ENCODE measurements at places on chromosomes 1 and 21.
A peak's percentile ranks its signal among the peaks of the same experiment; 100 is the strongest.

- DNase-seq = no peak
Measured at GRCh38 chr1:109732390-109732881, 8.4 kb downstream of the GSTM3 start.

- DNase-seq = no peak
Measured at GRCh38 chr21:44010429-44010828, 1.7 kb upstream of the TRAPPC10 start.

DNA sequence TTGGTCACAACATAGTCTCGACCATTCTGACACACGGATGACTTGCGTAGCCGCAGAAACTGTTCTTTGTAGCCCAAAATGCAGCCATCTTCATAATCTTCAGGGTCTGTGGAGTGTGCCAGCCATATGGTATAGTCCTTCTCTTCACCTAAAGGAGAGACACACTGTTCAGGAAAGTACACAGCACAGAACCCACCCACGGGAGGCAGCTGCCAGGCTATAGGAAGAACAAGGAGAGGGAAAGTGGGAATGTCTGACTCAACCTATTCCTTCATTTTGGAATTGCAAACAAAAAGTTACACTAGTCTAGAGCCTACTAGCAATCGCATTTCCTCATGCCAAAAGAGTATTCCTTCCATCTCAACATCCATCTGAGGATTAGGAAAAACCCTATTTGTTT is 16.2 kb upstream of the MYBPHL start:
- no peak for DNase-seq

GRCh38 chr1:38138498-38139233 is 92.1 kb upstream of the POU3F1 start:
- DNase-seq = no peak

DNA sequence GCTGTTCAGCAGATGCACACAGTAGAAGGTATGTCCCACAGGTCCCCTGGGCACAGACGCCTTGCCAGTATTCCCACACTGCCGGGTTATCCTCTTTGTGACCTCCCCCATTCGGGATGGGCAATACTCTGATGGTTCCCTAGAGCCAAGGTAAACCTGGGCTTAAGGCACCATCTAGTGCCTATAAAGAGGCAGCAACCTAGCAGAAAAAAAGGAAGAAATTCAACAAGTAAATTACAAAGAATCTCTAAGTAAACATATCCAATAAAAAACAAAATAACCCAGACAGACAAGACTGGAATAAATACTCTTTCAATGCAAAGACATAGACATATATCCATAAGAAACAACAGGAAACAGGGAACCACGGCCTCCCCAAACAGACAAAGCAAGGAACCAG is 39.4 kb downstream of the HSF2BP start:
- DNase-seq = no peak

DNA sequence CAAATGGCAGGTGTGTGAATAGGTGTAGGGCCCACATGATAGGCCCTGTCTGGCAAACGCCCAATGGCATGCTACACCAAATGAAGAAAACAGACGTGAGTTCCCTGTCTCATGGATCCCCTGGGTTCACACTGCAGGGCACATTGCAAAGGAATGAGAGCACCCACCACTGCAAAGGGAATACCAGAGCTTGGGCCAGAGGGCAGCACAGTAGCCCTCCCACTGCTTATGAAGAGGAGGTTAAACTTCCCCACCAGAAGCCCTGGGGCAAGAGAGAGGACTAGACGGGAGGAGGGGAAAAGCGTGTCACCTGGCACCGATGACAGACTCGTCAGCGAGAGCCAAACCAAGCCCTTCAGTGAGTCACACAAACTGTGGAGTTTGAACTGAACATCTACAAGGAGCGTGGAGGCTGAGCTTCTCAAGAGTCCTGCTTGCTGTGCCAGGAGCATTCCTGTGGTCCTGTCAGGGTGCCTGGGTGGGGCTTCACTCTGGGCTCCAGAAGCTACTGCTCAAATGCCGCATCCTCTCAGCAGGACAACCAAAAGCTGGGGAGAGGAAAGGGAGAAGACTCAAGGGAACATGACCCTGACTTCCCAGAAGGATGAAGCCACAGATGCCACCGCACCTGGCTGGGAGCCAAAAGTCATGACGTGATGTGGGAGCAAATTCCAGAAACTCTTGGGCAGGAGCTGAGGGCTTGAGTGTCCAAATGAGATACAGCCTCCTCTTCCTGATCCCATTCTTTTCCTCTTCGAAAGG is 61.1 kb downstream of the TOMM20 start:
- peak; percentile 45 for DNase-seq
